ENCODE measurements at places on chromosomes 3 and 15. TPM values are rescaled to one million over a fixed set of nuclear protein-coding genes. Genes with fewer than 3 reads are reported as not detected.

The RBP2 gene
- not detected for total RNA-seq

The DALRD3 gene
- total RNA-seq: 25.8 TPM

The AADACL2 gene
- not detected for total RNA-seq

The ITIH4 gene
- 0.44 TPM for total RNA-seq

Data from A549 treated with Hydrocortisone at 1 μM for 4 hours (cell line).